ENCODE measurements at places on chromosomes 3 and 15.
A peak's percentile ranks its signal among the peaks of the same experiment; 100 is the strongest.

- DNase-seq = no peak
Observed at GRCh38 chr3:62669161-62669560, 206.1 kb downstream of the CADPS start.

- no peak for DNase-seq
Observed at GRCh38 chr3:76245073-76245472, 459.7 kb upstream of the ZNF717 start.

DNA sequence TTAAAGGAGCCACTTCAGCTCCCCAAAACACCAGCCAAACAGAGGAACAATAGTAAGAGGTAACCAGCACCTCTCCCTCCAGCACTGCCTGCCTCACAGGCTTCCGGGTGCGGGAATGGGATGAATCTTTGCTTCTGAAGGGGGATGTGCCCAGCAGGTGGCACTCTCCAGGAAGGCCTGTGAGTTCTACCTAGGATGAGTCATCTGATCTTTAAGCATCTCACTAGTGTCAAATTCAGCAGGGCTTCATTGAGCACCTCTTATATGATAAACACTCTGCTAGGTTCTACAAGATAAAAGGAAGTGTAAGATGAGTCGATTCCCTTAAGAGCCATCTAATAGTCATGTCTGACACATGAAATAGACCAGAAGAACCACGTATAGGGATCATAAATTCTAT lies 237.4 kb upstream of the UMPS start:
- DNase-seq = no peak

DNA sequence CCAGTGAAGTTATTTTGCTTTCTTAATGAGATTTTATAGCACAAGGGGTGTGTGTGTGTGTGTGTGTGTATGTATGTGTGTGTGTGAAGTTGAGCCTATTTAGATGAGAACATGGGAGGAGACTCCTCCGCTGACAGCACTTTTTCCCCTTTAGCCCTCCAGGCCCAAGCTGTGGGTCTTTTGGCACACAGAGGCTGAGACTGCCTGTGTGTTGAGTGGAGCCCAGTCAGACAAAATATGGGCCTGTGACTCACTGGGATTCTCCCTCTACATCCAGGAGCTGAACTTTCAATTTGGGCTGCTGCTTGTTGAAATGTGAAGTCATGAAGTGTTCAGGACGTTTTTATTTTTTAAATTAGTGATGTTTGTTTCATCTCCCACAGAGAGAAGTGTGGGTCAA lies 108.0 kb downstream of the MFSD1 start:
- DNase-seq = no peak

- DNase-seq = no peak
Observed at GRCh38 chr3:156649681-156650080, 24.7 kb upstream of the TIPARP start.

DNA sequence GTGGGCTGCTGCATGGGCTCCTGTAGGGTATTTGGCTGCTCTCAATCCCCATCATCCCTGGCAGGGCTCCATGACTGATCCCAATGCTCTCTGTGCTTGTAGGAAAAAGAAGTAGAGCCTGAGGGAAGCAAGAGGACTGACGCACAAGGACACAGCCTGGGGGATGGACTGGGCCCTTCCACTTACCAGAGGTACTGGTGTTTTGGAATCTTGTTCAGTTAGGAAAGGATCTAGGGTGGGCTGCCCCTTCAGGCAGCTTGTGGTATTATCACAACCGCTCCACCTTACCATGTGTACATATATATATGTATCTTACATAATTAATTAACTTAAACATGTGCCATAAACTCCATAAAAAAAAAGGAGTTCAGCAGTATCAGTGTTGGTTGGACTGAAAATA lies 1.3 kb downstream of the SLC28A2 start:
- DNase-seq = no peak

DNA sequence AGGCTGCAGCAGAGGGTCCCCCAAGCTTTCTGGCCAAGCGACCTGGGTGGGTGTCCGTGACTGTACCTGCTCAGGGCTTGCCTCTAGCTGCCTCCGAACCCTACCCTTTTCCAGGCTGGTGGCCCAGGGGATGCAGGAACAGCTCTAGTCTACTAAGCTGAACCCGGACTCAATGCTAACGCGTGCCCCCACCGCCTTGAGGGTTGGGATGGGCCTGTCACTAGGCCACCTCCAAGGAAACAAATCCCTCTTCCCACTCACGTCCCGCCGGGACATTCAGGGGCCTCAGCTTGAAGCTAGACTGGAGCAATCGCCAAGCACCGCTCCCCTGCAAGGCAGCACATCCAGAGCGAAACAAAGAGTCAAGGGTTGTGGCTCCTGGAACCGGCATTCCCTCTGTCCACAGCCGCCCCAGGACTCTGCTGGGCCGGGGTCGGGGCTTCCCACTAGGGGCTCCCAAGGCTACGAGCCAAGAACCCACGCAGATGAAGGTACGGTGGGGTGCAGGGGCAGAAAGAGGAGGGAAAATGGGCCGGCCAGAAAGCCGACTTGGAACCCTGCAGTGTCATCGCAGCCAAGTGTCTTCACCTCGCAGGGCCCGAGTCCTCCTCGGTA lies 2.9 kb downstream of the FBXL22 start:
- no peak for DNase-seq

GRCh38 chr3:13332158-13332557 lies 88.0 kb downstream of the NUP210 start:
- peak; percentile 50 for DNase-seq

- DNase-seq = no peak
Observed at GRCh38 chr3:169694117-169694516, 30.6 kb upstream of the MECOM start.

GRCh38 chr3:101077361-101078011 lies 84.3 kb upstream of the ABI3BP start:
- no peak for DNase-seq

DNA sequence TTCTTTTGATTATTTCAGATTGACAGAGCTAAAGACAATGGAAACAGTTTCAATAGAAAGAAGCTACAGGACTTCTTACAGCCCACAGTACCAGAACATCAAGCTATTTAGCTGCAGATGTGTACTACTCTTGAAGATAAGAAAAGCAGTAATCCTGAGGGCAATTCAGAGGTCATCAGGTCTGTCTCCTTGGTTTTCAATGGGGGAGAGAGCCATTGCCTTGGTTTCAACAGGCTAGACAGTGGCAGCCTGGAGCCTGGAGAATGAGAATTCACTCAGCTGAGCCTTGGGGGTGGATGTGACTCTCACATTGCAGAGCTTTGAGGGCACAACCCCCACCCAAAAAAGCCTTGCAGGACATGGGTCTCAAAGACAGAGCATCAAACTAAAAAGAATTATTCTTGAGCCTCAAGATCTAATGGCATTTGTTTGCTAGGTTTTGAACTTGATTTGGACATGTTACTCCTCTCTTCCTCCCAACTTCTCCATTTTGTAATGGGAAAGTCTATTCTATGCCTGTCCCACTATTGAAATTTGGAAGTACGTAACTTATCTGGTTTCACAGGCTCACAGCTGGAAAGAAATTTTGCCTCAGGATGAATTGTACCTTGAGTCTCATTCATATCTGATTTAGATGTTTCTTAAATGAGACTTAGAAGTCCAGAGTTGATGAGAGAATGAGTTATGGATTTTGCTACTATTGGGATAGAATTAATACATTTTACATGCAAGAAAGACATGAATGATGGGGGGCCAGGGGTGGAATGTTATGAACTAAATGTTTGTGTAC lies 36.9 kb downstream of the PLSCR1 start:
- no peak for DNase-seq

DNA sequence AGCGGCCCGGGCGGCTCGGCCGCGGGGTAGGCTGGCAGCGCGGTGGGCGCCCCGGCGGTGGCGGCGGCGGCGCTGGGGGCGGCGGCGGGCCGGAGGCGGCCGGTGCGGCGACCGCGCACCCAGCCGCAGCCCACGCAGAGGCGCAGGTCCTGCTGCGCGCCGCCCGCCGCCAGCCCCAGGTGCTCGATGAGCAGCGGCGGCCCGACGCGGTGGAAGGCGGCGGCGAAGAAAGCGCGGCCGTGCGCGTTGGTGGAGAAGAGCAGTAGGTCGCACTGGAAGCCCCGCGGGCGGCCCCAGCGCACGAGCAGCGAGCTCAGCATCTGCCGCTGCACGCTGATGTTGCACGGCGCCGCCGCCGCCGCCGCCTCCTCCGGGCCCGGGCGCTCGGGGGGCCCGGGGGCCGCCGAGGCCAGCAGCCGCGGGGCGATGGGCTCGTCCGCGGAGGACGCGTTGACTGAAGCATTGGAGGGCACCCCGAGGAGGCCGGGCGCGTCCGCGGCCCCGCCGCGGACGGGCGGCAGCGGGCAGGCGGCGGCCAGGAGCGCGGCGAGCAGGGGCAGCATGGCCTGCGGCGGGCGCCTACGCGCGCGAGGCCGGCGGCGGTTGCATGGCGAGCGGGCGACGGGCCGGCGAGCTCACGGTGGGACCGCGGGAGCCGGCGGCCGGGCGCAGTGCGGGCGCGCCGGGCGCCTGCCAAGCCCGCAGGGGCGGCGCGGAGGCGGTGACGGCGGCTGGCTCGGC lies 452 bp downstream of the TMEM158 start:
- DNase-seq = no peak

DNA sequence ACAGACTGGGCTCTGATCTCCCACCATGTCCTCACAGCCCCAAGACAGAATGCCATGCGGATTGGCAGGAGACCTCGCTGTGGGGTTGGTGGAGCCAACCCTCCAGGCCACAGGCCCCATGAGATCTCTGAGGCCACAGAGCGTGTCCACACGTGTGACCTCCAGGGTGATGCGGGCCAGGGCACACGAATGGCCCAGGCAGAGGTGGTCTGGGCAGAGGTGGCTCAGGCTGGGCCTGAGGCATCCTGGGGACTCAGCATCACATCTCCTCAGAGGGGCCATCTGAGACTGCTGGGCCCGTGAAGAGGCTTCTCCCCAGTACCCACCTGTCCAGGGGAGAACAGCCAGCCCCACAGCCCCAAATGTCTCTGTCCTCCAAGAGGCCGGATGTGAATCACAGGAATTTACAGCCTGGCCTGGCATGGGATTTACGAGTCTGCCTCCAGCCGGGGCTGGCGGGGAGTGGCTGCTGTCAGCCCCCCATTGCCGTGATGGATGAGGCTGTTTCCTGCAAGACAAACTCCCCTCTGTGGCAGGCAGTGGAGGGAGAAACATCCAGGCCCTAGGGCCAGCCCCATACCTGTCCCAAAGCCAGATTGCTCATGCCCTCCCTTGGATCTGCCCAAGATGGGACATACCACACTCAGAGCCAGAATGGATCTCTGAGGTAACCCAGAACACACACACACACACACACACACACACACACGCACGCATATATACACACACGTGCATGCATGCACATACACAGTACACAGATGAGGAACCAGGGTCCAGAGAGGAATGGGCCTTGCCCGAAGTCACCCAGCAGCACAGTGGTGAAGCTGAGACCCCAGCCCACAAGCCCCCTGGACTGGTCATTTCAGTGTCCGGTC lies 208.3 kb downstream of the TBC1D2B start:
- no peak for DNase-seq

GRCh38 chr3:170553788-170554757 lies 31.8 kb downstream of the SLC7A14 start:
- DNase-seq = no peak

DNA sequence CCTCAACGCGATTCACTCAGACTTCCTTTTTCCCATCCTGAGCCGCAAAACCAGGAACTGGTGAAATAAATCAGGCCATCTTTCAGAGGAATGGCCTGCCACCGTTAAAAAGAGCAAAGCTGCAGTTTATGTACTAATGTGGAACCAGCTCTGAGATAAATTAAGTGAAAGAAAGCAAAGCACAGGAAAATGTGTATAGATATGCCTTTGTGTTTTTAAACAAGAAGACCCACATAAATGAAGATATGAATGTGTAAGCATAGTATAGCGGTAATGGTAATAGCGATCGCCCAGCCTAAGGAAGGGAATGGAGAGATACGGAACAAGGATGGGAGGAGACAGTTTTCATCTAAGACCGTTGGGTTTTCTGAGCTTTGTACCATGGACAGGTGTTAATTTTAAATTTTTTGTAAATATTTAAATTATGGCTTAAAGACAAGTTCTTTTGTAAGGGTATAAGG lies 30.8 kb upstream of the RPN1 start:
- DNase-seq = no peak

DNA sequence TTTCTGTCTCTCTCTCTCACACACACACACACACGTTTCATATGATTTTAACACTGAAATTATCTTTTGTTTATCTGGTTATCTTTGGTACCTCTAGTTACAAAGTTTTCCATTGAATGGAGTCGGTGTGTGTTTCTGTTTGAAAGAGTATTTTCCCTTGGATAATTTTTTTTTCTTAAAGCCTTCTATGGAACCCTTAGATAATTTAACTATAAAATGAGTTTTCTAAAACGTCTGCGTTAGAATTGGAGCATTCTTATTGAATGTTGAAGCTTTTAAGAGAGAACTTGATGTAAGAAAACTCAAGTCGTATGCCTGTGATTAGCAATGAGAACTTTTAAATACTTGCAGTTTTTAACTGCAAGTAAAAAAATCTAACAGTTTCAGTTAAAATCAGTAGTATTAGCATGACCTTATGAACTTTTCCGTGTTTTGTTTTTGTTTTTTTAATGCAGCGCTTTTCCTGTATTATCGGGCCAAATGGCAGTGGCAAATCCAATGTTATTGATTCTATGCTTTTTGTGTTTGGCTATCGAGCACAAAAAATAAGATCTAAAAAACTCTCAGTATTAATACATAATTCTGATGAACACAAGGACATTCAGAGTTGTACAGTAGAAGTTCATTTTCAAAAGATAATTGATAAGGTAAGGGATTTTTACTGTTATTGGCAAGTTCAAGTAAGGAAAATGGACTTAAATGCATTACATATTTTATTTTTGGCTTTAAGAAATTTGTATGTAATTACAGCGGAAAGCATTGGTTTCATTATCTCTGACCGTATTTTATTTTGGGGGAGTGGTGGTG lies 3.0 kb downstream of the SMC4 start:
- DNase-seq = no peak

DNA sequence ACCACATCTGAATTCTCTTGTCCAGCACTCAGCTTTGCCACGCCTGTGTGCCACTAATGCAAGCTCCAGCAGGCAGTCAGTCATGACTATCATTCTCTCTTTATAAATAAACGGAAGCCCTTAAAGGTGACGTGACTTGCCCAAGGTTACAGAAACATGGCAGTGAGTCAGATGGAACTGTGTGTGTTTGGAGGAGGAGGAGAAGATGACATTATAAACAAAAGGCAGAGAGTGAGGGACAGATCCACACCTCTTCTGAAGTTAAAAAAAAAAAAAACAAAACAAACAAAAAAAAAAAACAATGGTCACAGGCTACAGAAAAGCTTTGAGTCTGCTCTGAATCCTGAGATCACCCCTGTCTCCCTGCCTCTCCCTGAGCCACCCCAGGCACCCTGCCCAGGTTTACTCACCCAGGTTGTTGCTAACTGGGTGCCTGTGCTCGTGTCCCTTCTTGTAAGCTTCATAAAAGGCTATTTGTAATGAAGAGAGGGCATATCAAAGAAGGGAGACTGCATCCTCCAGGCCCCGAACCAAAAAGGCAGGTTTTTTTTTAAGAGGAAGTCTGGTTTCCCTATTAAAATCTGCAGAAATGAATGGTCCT lies 119.7 kb upstream of the PHLDB2 start:
- no peak for DNase-seq

- no peak for DNase-seq
Observed at GRCh38 chr15:35702946-35703495, 157.1 kb upstream of the DPH6 start.
